ENCODE measurements at places on chromosomes 7 and 10. TPM values are rescaled to one million over a fixed set of nuclear protein-coding genes. Genes with fewer than 3 reads are reported as not detected.

ASB4 gene
- total RNA-seq: 0.71 TPM

GRCh38 chr10:71659111-71659634 lies 60.4 kb downstream of the C10orf105 start:
- DNase-seq: no peak

DNA sequence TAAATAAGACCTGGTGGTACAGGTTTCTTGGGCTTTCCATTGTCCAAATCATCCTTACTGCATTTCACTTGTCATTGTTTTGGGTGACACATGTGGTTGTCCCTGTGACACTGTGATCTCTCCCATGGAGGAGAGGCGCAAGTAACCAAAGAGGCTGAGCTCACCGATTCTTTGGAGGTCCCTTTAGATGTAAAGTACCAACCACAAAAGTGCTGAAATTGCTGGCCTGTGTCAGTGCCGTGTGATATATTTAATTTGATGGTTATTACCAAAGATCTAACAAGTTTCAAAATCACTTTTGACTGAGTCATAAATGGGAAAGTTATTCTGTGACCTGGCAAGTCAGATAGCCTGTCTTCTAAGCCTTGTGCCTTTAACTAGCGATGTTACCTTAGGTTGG lies 19.4 kb downstream of the MCM10 start:
- DNase-seq: no peak

GRCh38 chr10:80405626-80406025 lies 2.7 kb upstream of the PRXL2A start:
- DNase-seq: no peak

GRCh38 chr7:158013085-158013668 lies 574.4 kb downstream of the PTPRN2 start:
- no peak for DNase-seq
